WERI-Rb-1 (cell line): ENCODE measurements at places on chromosomes 11 and 22.

- no peak for DNase-seq
Measured at GRCh38 chr22:41417622-41418390, 28.8 kb downstream of the TOB2 start.

- DNase-seq, result no peak
Measured at GRCh38 chr11:66195867-66196266, 72.6 kb upstream of the RAB1B start.

- no peak for DNase-seq
Measured at GRCh38 chr22:36816339-36816635, 548 bp downstream of the PVALB start.

DNA sequence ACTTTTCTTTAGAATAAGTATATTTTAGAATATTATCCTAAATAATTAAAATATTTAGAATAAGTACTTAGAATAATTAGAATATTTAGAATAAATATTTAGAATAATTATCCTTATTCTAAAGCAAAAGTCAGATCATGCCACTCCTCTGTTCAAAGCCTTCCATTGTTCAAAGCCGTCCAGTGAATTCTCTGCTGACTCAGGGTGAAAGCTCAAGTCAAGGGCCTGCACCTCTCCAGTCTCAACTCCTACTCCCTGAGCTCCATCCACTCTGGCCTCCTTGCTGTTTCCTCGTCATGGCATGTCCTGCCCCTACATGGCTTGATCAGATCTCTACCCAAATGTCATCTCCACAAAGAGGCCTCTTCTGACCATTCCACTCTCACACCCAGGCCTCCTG lies 30.0 kb downstream of the PLEKHA7 start:
- DNase-seq, result no peak

- DNase-seq, result no peak
Measured at GRCh38 chr11:19530505-19530904, 182.1 kb upstream of the NAV2 start.

GRCh38 chr22:34841331-34841771 lies 224.6 kb upstream of the ISX start:
- peak; percentile 52 for DNase-seq

- DNase-seq, result peak; percentile 75
Measured at GRCh38 chr11:47186700-47187695, 764 bp upstream of the PACSIN3 start.
